ENCODE measurements at places on chromosomes 2 and 18.
A peak's percentile ranks its signal among the peaks of the same experiment; 100 is the strongest.

DNA sequence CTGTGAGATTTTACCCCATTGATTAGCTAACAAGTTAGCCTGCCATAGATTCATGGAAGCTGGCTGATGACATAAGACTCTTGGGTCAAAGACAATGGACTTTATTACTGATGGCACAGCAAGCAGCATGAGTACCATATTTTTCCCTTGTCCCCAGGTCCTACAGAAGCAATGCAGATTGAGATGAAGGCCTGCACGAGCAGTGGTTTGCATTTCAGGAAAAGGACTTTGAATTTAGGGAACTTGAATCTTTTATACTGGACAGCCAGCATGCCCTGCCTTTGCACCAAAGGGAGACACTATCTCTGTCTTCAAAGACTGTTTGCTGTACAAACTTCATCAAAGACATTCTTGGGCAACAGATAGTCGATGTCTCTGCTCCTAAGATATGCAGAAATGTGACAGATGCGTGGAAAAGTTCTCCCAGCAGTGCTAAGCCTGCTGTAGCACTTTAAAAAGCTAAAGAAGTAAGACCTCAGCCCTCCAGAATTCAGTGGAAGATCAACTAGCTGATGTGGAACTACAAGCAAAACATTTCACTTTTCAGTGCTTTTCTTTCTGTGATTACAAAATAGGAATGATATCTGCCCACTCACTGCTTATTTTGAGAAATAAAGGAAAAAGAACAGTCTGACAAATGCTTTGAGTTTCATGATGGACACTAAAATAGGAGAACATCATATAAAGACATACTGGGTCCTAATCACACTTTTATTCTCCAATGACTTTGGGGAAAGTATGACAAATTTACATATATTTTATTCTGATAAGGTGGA is 44.4 kb upstream of the TANK start:
- no peak for DNase-seq

GRCh38 chr2:109195193-109196045 is 66.4 kb downstream of the SH3RF3 start:
- no peak for DNase-seq

GRCh38 chr2:101545950-101546349 is 71.0 kb upstream of the RFX8 start:
- DNase-seq, result no peak

DNA sequence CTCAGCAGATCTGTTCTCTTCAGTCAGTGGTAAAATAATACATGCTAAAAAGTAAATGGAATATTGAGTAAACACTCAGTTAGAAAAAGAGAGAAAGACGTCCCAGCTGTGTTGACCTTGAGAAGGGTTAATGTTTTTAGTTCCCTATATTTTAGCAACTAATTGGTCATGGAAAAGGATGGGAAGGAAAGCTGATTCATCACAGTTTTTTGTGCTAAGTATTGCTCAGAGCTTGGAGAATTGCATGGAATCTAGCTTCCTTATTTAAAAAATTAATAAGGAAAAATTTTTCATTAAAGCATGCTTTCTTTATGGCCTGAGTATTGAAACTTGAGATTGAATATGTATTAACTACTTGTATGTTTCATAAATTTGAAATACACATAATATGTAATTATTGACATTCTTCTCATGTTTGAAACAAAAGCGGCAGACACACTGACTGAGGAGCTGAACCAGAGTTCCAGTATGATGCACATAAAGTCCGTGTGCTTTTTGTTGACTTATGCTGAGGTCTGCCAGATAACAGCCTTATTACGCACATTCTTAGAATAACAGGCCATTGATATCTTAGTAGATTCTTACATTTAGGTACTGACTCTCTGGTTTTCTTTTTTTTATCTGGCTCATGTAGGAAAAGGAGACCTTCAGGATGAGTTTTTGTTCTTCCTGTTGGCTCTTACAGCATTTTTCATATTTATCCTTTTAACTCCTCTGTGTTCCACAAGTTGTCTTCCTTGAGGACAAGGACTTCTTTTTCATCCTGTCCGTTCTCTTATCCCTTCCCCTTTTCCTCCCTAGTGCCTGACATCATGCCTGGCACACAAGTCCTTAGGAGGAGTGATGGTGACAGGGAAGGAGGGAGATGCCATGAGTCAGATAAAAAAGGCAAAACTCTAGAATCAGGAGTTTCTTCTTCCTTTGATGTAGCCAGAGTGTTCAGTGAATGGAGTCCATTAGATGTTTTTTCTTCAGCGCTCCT is 194.1 kb downstream of the PTPRM start:
- DNase-seq, result no peak

DNA sequence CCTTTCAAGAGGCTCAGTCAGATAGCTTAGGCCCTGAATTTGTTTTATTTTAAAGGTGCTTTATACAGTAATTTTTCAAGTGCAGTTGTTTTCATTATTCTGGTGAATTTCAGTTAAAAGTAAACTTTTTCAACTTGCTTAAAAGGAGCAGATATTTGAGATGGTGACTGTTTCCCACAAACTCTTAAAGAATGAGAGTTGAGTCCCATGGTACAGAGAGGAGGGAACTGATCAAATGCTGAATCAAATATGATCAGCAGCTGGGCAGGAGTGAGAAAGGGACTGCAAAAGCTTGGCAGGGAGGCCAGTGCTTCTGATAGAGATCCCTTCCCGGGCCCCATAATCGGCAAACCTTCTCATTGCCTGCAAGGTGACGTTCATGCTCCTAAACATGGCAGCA is 91.2 kb downstream of the KCNS3 start:
- no peak for DNase-seq

- DNase-seq, result no peak
Observed at GRCh38 chr2:101151859-101152271, 683 bp upstream of the TBC1D8 start.

- peak; percentile 79 for DNase-seq
Observed at GRCh38 chr2:14632133-14632936, at the start of gene LRATD1. Gene LRATD1 (plus strand): TSS chr2:14632717. CDS start chr2:14633980, 1,263 bp downstream.

DNA sequence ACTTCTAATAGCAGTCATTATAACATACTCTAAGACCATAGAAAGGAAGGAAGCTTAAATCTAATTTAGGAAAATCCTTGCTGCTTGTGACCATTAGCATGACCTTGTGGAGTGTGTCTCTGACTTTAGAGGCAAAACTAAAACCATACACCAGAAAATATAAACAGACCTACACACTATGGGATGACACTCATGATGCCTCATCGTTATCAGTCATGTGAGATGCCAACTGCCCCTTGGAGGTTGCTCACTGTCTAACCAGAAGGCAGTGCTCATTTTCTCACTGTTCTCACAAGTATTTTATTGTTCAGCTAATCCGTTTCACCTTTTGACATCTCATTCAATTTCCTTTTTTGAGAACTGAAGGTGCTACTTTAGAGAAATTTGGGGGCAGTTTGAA is 376.9 kb downstream of the RND3 start:
- DNase-seq, result no peak

DNA sequence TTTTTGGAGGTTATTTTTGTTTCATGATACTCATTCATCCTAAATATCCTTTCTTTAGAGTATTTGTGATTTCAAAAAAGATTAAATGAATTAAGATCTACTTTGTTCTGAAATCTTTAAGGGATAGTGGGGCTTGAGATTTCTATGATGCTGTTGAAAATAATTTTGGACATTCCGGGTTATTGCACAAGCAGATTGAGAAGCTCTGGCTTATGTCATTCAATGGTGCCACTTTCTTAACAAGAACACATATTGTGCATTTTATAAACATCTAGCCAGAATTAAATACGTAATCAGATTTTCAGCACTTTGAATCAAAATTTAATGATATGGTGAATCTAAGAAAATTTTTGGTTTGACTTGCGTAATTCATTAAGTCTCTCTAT is 207.7 kb upstream of the COL3A1 start:
- DNase-seq, result no peak

- DNase-seq, result no peak
Observed at GRCh38 chr2:234989183-234989701, 37.4 kb downstream of the SH3BP4 start.

DNA sequence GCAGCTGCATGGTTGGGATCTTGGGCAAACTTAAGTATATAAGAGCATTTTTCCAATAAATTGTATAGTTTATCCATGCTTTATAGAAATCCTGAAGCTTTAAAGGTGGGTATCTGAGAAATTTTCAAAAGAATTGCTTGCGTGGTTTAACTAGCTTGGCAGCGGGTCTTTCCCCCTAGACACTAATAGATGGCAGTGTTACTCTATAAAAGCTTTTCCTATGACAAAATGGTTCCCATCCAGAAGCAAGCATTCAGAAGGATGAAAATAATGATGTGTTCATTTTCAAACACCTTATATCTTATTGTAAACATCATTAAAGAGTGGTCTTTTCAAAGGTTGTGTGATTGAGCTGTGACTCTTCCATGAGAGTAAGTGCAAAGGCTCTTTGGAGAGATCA is 45.9 kb downstream of the KDM3A start:
- no peak for DNase-seq

DNA sequence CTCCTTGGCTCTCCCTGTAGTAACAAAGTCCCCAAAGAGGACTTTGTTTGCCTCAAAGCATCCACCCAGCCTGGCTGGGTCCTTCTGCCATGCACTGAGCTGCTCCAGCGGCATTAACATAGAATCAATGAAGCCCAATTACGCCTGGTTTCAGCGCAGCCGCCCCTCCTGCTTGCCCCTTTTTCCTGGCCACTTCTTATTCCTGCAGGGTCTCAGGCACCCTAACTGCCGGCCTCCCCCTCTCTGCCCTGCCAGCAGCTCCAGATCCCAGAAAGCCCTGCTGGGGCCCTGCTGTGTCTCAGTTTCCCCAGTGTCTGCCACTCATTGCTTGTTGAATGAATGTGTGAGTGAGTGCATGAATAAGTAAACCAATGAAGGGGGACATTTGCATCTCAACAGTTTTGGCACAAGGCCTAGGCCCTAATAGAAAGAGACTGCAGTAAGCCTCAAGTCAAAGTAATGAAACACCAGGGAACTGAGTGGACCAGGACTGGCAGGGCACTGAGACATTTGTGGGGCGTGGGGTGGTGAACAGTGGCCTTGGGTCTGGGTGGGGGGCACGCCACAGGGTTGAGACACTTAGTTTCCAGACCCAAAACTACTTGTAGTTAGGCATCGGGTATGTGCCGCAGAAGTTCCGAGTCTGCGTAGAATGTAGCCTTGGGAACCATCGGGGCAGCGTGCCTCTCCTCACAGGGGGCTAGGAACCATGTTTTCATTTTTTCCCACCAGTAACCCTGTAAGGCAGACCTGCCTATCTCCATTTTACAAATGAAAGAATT is 60.6 kb downstream of the SMAD7 start:
- no peak for DNase-seq

DNA sequence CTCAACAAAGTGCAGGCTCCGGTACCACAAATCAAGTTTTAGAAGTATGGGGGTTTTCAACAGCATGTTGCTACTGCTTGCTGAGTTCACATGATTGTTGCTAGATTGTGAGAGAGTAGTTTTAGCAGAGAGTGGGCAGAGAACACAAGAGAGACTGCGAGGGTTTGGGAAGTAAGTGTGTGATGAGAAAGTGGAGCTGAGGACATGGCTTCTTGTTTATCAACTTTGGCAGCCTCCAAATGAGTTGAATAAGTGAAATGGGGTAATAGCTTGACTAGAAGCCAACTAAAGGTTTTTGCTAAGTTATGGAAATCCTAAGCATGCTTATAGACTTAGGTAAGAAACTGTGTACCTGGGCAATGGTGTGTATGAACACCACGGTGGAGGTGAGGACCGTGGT is 135.1 kb downstream of the CHST9 start:
- no peak for DNase-seq

DNA sequence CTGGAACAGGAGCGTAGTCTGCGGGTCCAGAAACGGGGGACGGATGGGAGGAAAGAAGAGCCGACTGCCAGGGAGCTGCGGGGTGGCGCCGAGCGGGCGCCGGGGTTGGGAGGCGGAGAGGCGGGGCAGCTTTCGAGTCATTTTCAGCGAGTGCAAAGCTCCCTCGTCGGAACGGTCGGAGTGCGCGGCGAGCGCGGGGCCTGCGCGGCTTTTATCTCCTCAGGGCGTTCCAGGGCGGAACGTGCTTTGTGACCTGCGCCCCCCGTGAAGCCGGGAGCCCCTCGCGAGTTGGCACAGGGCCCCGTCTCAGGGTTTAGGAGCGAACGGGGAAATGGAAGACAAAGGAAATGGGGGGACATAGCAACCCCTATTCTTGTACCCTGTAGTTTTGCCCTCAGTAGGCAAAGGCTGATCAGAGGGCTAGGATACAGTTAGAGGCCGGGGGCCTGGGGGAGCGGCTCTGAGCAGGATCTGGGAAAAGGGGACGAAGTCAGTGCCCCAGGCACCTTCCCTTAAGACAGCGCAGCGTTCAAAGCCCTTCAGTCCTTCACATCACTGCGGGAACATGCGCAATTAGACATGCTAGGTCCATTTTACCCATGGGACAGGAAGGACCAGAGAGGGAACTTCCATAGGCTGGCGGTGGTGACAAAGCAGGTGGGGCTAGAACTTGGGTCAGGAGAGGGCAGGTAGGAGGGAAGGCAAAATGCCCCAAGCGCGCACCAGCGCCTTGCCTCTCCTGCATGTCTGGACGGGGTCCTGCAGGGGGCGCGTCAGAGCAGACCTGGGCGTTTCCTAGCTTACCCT is 60.1 kb upstream of the IL1RL1 start:
- no peak for DNase-seq

DNA sequence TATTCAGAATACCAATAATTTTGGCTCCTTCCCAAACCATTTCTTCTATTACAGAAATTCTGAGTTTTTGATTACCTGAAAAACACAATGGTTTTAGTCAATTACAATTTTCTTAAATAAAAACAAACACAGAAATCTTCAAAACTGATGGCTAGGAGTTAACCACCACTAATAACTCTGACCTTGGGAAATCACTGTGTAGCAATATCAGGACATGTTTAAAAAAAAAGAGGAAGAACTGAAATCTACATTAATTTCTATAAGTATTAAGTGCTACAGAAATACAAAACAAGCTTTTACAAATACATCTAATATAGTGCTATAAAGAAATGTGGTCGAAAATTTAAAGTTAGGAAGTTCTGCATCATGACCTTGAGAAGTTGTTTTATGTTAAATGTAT is 14.9 kb downstream of the L3MBTL4 start:
- no peak for DNase-seq

DNA sequence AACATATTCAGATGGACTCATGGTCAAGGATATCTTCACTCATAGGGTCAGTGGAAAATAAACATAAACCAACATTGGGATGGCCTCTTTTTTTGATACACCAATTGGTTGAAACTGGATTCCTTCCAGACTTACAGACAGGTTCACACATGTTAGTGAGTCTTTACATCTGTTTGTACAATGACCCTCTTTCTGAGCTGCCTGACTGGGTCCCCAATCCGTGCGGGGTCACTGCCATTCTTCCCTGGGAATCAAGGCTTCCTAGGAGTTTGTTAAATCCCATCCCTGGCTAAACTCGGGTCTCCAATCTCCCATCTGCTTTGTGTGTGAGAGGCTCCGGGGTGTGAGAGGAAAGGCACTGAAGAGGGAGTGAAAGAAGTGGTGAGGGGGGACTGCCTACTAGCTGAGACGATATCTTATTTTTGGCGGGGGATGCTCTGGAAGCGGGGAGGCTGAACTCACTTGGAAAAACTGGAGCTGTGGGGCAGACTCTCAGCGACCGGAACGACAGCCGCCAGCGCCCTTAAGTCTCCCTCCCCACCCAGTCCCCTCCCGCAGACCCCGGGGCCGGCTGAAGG is 487 bp downstream of the STARD6 start:
- no peak for DNase-seq
